ENCODE measurements at places on chromosomes 5 and 9.

DNA sequence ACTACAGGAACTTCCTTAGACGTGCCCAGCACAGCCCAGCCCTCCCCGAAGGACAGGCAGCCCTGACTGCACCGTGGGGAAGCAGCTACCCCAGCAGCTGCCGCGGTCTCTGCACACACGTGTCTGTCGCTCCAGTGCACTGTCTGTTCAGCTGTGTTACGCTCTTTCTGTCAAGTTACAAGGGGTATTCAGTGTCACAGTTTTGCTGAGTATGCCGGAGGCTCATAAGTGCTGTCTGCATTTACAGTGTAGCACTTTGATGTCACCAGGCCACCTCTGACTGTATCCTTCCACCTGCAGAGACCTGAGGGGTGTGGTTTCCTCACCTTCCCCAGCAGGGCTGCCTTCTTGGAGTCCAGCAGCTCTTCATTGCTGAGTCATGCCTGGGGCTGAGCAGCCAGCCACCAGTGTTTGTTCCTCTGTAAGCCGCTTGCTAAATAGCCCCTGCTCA, 126.8 kb downstream of the EHMT1 start:
- DNase-seq: no peak

- DNase-seq: no peak
Observed at GRCh38 chr5:153523831-153524230, 33.4 kb downstream of the GRIA1 start.

GRCh38 chr9:114693248-114693855, 11.4 kb upstream of the TEX48 start:
- DNase-seq: no peak

DNA sequence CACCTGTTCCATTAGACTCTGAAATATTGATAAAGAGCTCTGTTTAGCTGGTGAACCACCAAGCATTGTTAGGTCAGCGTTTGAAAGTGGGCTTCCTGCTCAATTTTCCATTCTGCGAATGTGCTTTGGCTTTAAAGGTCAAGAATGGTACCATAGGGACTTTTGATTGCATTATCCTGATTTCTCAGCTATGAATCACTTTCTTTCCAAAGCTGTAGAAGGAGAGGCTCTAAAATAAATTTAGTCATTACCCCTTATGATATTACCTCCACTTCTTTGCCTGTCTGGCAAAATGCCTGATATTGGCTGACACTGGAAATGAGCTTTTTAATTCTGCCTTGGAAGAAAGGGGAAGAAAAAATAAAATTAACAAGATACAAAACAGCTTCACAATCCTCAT, 237.2 kb upstream of the CTNND2 start:
- no peak for DNase-seq

- no peak for DNase-seq
Observed at GRCh38 chr9:251398-251797, 36.7 kb downstream of the DOCK8 start.

- no peak for DNase-seq
Observed at GRCh38 chr5:20522905-20523482, 535.0 kb upstream of the CDH18 start.

- no peak for DNase-seq
Observed at GRCh38 chr9:137127301-137128157, 11.4 kb upstream of the GRIN1 start.

GRCh38 chr5:158589939-158590338, 509.8 kb downstream of the EBF1 start:
- DNase-seq: no peak

- no peak for DNase-seq
Observed at GRCh38 chr5:73825736-73826135, 199.7 kb downstream of the ARHGEF28 start.

GRCh38 chr5:122473138-122473843, 161.3 kb downstream of the SNCAIP start:
- DNase-seq: no peak
